ENCODE measurements at places on chromosomes 2 and 18.

DNA sequence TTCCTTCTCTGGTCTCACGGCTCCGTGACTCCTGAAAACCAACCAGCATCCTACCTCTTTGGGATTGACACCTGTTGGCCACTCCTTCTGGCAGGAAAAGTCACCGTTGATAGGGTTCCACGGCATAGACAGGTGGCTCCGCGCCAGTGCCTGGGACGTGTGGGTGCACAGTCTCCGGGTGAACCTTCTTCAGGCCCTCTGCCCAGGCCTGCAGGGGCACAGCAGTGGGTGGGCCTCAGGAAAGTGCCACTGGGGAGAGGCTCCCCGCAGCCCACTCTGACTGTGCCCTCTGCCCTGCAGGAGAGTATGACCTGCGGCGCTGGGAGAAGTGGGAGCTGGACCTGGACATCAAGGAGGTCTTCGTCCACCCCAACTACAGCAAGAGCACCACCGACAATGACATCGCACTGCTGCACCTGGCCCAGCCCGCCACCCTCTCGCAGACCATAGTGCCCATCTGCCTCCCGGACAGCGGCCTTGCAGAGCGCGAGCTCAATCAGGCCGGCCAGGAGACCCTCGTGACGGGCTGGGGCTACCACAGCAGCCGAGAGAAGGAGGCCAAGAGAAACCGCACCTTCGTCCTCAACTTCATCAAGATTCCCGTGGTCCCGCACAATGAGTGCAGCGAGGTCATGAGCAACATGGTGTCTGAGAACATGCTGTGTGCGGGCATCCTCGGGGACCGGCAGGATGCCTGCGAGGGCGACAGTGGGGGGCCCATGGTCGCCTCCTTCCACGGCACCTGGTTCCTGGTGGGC lies 10.0 kb downstream of the PROC start:
- DNase-seq, result no peak

GRCh38 chr2:159904959-159905305 lies 106.9 kb upstream of the CD302 start:
- no peak for DNase-seq

GRCh38 chr2:16939771-16940170 lies 274.1 kb upstream of the CYRIA start:
- no peak for DNase-seq

- no peak for DNase-seq
Observed at GRCh38 chr2:238397356-238397755, 29.4 kb upstream of the ASB1 start.

DNA sequence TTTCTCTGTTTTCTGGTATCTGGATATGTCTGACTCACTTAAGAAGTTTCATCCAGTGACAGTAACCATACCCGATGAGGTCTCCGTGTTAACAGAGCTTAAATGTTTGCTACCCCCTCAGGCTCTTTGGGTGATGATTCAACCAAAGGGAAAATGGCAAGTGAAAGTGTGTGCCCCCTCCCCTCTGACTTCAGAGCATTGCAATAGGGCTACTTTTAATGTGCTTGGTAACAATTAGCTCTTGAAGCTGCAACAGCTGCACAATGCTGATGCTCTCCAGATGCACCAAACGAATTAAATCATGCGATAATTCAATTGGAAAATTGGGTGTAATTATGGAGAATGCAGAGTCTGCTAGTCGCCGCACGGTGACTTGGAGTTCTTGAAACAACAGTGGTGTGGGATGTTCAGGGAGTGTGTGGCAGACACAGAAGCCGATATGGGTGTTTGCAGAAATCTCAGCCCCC lies 270.7 kb downstream of the ALK start:
- no peak for DNase-seq

DNA sequence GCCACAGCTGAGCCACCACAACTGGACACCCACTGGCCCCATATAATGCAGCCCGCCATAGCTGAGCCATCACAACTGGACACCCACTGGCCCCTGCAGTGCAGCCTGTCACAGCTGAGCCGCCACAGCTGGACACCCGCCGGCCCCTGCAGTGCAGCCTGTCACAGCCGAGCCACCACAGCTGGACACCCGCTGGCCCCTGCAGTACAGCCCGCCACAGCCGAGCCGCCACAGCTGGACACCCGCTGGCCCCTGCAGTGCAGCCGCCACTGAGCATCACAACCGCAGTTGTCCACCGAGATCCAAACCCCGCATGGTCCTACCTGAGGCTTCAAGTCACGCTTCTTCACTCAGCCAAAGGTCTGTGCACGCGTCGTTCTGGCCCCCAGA lies 134.2 kb downstream of the PXDN start:
- no peak for DNase-seq

- DNase-seq, result no peak
Observed at GRCh38 chr2:120587279-120587996, 148.2 kb upstream of the GLI2 start.

DNA sequence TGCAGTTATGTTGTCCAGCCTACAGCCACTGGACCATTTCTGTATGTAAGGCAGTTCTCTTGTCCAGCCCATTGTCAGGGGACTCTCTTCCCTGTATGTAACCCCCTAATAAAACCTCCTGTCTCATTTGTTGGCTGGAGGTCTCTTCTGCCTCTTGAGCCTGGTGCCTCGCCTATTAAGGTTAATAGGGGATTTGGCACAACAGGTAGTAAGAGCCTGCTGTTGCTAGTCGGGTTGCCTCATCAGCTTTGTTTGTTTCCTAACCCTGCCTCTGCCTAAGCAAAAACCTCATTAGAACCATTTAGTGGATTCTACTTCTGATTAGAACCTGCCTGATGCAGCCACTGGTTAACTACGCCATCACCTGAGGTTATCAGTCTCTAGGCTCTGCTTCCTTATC lies 62.2 kb upstream of the STPG4 start:
- DNase-seq, result no peak

- no peak for DNase-seq
Observed at GRCh38 chr2:129936334-129936934, 43.0 kb upstream of the RAB6C start.

GRCh38 chr2:237162959-237163358 lies 77.3 kb downstream of the COPS8 start:
- DNase-seq, result no peak

GRCh38 chr2:8133363-8133762 lies 548.5 kb upstream of the ID2 start:
- DNase-seq, result no peak

- DNase-seq, result no peak
Observed at GRCh38 chr2:62999905-63000304, 50.7 kb upstream of the OTX1 start.

DNA sequence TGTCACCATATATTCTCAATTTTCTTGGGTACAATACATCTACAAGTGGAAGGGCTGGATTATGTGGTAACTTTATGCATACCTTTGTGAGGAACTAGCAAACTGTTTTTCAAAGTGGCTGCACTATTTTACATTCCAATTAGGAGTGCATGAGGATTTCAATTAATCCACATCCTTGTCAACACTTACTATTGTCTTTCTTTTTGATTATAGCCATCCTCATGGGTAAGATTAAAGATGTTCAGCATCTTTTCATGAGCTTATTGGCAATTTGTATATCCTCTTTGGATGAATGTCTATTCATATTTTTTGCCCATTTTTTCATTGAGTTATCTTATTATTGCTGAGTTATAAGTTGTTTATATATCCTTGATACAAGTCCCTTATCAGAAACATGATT lies 73.7 kb downstream of the ZRANB3 start:
- DNase-seq, result no peak

DNA sequence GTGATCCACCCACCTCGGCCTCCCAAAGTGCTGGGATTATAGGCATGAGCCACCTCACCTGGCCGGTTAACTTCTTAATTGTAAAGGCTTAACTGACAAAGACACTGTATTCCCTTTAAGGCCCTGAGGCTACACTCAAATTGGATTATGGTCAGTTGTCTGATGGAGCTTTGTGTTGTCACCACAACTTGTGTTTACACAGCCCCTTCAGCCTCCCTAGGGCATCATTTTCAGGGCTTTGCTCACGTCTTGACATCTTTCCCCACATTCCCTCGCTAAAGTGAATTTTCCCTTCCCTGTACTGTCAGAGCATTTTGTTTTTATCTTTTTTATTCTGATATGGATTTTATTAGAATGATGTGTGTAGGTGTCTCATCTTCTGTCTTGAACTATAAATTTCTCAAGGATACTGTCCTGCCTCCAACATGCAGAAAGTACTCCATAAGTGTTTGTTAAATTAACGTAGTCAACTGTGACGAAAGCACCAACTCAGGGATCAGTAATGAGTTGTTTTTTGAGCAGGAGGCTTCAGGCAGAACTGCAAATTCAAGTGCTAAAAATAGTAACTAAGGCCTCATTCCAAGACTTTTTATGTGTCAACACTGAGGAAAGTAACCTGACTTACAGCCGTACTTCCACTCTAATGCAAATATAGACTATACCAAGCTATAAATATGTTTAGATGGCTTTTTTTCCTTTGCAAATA lies 77.1 kb upstream of the NARS1 start:
- no peak for DNase-seq

GRCh38 chr2:9385841-9386240 lies 37.5 kb downstream of the ITGB1BP1 start:
- DNase-seq, result no peak

- DNase-seq, result no peak
Observed at GRCh38 chr2:156464106-156464505, 27.9 kb downstream of the GPD2 start.

- DNase-seq, result no peak
Observed at GRCh38 chr18:13424363-13424762, 205.8 kb downstream of the LDLRAD4 start.

All from activated T-cell treated with anti-CD3 and anti-CD28 coated beads for 48 hours (primary cell).